ENCODE measurements at places on chromosomes 4 and X.

- no peak for DNase-seq
Measured at GRCh38 chr4:17328141-17328815, 183.6 kb downstream of the QDPR start.

GRCh38 chr4:81482326-81482725 is 10.6 kb upstream of the RASGEF1B start:
- DNase-seq = no peak

GRCh38 chrX:134604701-134605311 is 53.5 kb downstream of the PLAC1 start:
- DNase-seq = no peak

DNA sequence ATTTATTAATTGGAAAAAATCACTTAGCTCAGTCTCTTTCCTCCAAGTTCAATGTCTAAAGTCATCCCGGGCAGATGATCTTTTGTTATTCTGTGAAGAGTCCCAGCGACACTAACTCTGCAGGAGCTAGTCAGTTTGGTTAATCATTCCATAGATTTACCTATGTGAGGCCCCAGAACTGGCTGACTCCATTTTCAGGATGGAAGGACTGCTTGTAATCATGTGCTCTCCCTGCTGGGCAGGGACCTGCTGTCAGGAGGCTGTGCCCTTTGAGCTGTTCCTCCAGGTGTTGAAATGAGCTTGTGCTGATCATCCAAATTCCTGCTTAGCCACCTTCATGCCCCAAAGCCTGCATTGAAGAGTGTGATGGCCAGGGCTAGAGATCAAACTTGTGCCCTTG is 169.8 kb downstream of the NHS start:
- DNase-seq = no peak

GRCh38 chrX:131366407-131366806 is 77.3 kb upstream of the IGSF1 start:
- DNase-seq = no peak

- DNase-seq = no peak
Measured at GRCh38 chr4:8319731-8320385, 50.3 kb downstream of the HTRA3 start.

- DNase-seq = no peak
Measured at GRCh38 chrX:36087366-36087765, 167.8 kb downstream of the CFAP47 start.

DNA sequence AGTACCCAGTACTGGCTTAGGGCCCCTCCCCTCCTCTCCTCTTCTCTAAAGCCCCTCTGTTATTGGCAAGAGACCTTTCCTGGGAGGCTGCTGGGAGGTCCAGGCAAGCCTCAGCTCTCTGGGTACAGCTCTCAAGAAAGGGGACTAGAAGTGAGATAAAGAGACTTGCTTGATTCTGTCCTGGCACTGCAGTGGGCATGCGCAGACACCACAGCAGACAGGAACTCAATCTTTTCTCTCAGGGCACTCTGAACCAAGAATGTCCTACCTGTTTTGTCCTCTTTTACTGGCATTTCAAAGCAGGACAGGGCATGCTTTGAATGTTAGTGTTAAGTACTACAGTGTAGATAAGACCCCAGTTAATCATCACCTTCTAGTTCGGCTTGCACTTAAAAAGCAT is 74.9 kb downstream of the NYX start:
- DNase-seq = no peak

DNA sequence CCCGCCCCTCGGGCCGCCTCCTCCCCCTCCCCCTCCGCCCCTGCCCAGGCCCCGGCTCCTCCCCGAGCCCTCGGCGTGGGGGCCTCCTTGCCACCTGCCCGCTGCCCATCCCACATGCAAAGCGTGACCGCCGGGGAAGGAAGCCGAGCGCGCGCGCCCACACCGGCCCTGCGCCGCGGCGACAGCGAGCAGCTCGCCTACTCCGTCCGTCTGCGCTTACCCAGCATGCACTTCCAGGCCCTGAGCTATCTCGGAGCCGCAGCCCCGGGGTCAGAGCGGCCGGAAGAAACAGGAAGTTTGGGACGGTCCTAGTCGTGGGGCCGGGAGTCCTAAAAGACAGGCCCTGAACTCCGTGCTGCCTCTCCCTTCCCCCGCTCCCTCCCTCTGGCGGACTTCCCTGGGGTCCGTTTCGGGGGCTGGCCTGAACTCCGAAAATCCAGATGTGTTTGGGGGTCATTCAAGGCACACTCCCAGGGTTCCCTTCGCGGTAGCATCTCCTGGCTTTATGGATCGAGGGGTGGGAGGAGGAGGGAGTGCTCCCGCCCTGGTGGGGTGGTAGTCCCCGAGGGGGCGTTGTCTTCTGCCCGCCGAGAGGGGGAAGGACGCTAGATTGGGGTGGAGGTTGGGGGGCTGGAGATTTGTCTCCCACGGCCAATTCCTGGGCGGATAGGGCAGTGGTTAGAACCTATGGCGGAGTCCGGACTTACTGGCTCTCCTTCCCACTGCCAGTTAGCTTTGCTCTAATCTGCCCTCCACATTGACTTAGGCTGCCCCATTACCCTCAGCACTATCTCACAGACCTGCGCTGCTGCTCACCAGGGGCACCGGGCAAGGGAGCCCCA is 25.0 kb upstream of the BCORL1 start:
- DNase-seq = no peak

GRCh38 chr4:181957088-181957487 is 286.1 kb upstream of the TENM3 start:
- DNase-seq = no peak

- DNase-seq = peak; percentile 6
Measured at GRCh38 chr4:183099537-183100297, 660 bp downstream of the WWC2 start.

- DNase-seq = no peak
Measured at GRCh38 chr4:23001478-23001877, 308.7 kb downstream of the GBA3 start.

DNA sequence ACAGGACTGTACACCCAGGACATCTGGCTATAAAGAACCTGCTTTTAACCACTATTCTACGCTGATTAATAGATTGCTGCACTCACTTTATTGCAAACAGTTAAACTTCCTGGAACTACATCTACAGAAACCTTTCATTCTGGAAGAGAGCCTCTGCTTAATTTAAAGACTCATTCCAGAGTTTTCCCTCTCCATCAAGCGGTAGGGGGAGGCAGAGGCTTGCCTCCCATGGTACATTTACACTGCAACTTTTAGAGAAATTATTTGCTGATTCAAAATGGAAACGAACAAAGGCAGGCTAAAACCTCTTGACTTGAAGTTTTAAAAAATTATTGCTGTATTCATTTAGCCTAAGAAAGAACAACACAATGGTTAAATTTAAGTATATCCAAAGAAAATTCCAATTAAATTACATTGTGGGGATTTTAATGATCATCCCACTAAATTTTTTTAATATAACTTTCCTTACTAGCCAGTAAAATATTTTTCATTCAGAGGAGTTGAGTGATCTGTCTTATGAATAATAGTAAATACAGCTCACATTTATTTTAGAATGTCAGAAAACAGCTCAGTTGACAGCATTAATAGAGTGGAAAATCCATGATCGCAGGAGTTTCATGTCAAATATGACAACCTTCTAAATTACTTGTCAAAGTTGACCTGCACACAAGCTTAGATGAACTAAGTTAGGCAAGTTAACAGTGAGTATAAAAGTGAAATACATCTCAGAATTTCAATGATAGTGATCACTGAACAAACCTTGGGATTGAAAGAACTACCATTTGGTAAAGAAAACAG is 46.3 kb upstream of the PCDH10 start:
- DNase-seq = no peak

DNA sequence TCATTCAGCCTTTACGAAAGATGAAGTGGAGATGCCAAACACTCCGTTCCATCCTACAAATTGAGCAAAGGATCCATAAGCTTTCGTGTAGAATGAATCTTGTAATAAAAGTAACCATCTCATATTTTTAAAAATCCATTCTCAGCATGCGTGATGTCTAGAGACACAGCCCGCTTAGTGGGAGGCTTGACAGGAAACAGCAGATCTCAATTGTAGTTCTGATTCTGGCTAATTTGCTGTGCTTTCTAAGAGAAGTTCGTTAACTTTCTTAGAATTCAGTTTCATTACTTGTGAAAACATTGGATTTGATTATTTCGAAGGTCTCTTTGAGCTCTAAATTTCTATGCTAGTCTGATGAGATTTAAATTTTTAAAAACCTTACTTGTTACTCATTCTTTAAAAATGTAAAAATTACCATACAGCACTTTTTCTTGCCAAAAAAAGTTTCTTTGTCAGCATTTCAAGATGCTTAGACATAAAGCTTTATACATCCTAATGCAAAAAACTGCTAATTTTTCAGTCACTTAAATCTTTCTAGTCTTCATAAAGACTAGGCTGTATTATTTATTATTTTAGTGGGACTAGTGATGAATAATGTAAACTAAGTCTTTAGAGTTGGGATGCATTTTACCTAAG is 66.9 kb upstream of the NEIL3 start:
- DNase-seq = no peak

GRCh38 chr4:185479507-185479971 is 8.0 kb upstream of the CCDC110 start:
- DNase-seq = no peak

- DNase-seq = no peak
Measured at GRCh38 chr4:84496706-84497503, 2.2 kb downstream of the NKX6-1 start.

- no peak for DNase-seq
Measured at GRCh38 chrX:1212532-1212931, at the start of gene CRLF2. Gene CRLF2, minus strand, starts transcription at chrX:1212649. Its CDS starts 15 bp downstream, at chrX:1212634.

DNA sequence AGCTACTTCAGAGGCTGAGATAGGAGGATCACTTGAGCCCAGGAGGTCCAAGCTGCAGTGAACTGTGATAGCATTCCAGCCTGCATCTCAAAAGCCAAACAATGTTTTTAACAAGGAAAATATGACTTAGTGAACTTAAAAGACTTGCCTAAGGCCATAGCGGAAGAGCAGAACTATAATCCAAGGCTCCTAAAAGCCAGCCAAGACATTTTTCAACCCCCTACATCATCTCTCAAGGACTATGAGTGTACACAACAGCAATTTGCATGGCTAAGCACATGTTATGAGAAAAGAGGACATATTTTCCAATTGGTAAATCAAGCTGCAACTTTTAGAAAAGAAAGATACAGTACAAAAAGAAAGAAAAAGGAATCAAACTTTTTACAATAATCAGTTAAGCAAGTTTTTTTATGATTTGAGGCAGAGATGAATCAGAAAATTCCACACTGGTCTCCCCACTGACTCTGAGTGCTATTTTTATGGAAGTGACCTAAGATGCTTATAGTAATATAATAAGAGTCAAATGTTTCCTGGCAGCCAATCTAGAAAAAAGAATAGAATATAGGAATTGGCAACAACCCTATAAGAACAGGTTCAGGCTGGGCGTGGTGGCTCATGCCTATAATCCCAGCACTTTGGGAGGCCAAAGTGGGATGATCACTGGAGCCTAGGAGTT is 9.8 kb upstream of the ACOT9 start:
- no peak for DNase-seq

GRCh38 chr4:5999830-6000365 is 18.3 kb downstream of the C4orf50 start:
- DNase-seq = no peak

DNA sequence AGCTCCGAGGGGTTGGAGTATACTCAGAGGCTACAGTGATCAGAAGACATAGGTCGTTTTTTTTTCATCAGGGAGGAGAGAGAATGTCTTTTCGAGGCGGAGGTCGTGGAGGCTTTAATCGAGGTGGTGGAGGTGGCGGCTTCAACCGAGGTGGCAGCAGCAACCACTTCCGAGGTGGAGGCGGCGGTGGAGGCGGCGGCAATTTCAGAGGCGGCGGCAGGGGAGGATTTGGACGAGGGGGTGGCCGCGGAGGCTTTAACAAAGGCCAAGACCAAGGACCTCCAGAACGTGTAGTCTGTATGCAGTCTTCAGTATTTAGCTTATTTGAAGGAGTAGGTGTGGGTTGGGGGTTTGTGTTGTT is 500 bp downstream of the GAR1 start:
- no peak for DNase-seq

GRCh38 chr4:128394778-128395177 is 107.2 kb upstream of the PGRMC2 start:
- DNase-seq = no peak

DNA sequence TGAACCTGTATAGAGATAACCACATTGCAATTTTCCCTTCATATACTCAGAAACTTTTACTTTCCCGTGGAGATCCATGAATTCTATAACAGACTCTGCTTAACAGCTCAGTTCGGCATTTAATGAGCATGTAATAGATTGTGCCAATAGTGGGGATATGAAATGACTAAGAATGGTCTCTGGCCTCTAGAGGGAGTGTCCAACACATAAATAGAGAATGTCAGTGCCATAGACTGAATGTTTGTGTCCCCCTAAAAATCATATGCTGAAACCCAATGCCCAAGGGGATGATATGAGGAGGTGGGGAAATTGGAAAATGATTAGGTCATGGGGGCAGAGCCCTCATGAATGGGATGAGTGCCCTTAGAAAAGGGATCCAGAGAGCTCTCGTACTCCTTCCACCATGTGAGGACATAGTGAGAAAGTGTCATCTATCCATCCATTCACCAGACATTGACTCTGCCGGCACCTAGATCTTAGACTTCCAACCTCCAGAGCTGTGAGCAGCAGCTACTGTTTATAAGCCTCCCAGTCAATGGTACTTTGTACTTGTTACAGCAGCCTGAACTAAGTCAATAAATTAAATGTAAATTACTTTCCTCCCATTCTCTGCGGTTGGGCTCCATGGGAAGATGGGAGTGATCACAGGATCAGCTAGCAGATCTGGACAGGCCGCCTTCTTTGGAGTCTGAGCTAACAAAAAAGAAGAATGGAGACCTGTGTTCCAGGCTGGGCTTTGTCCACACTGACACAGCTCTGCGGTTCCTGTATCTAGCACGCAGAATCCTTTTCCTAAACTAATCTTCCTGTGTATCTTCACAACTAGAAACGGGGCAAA is 28.1 kb upstream of the HPSE start:
- DNase-seq = peak; percentile 8

GRCh38 chrX:134513091-134513490 is 53.1 kb downstream of the HPRT1 start:
- no peak for DNase-seq

DNA sequence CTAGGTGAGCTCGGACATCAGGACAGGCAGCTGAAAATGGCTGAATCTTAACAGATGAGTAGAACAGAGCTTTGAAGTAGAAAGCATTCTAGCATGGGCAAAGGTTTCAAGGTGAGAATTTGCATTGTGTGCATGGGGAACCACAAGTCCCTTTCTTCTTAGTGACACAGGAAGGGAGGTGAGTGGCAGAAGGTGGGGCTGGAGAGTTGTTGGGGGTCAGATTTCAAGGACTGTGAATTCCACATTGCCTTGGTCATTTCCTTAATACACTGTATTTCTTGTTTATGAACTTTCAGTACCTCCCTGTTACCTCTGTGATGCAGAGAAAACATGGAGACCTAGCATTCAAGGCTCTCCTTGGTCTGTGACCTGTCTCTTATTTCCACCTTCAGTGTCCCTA is 4.1 kb downstream of the APEX2 start:
- DNase-seq = no peak

GRCh38 chrX:150226223-150226965 is 136.7 kb upstream of the MAMLD1 start:
- no peak for DNase-seq
